ENCODE measurements at places on chromosomes 2 and 18.

GRCh38 chr2:60158262-60158661, 395.2 kb downstream of the BCL11A start:
- DNase-seq = no peak

GRCh38 chr2:24123922-24124580, 782 bp downstream of the FAM228B start:
- DNase-seq = no peak

GRCh38 chr2:26479131-26479788, 1.3 kb upstream of the OTOF start:
- DNase-seq = no peak

DNA sequence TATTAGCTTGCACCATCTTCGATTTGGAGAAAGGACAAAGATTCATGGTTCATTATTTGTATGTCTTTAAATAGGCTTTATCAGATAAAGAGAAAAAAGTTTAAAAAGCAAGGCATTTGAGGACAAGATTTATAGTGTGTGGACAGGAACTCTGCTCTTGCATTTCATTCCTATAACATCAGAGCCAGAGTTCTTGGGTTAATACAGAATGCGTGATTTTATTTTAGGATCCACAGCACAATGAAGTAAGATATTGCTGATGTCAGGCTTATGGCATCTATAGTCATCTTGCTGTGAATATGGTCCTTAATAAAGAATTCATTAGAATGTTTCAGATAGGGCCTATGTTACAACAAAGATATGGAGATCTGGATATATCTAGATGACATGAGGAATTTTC, 19.7 kb downstream of the RASGRP3 start:
- DNase-seq = no peak

- no peak for DNase-seq
Measured at GRCh38 chr2:62334009-62334408, 138.1 kb downstream of the B3GNT2 start.
